NT2/D1 (cell line): ENCODE measurements at places on chromosomes 6 and 20.

- no peak for DNase-seq
Observed at GRCh38 chr20:59972037-59972801, 14.0 kb downstream of the CDH26 start.

DNA sequence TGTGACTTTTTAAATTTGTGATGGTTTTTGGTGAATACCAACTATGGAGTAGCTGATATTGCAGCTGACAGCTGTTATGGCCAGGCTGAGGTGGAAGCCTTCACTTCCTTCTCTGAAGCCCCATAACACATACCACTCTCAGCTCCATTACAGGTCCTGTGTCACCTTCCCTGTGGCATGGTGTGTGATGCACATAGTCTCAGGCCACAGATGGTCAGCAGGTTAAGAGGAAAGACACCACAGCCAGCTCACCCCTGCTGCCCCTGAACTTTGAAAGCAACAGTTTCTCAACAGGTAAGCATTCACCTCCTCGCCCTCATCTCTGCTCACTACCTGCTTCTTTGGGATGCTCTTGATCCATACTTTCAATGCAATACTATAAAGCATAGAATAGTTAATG lies 7.7 kb downstream of the TXNDC5 start:
- DNase-seq, result no peak

DNA sequence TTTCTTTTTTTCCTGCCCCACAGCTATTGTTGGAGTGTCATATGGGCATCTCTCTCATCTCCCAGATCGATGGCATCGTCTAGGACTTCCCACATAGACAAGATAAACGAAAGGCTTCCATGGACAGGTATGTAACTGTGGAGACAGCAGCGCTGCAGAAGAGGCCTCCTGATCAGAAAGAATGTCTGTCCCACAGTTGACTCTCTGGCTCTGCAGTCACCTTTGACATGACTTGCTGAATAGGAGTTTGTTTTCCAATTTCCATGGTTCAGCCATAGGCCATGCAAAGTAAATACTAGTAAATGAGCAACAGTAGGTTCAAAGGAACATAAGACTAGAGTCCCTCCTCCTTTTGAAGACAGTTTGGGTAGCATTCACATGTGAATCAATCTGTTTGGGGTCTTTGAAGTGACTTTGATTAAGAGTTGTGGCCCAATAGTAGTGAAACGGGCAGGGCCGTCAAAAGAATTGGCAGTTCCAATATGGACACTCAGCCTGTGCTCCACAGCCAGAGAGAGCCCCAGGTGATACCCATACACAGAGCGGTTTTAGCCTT lies 134.7 kb upstream of the IFNGR1 start:
- no peak for DNase-seq

DNA sequence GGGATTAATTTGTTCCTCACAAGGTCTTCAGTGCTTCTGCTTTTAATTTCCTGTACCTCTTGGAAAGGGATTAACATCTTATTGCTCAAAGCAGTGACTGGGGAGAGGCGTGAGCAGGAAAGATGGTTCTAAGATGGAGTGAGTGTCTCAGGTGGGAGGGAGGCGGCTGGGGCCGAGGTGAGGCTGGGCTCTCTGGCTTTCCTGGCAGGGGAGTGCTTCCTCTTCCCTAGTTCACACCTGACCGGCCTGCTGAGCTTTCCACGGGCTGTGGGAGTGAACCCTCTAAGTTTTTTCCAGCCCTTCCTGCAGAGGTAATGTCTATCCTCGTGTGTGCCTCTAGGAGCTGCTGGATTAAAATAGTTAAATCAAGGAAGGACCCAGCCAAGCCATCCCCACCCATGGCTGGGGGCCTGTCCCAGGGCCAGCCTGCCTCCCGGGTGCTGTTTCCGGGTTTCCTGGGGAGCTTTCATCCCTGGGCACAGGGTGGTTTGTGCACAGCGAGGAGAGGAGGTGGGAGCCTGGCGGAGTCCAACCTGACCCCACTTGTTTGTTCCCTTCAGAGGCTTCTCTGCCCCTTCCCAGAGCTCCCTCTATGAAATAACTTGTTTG lies 179.1 kb downstream of the TFAP2C start:
- no peak for DNase-seq

GRCh38 chr6:123329337-123329736 lies 307.4 kb downstream of the TRDN start:
- DNase-seq, result no peak

DNA sequence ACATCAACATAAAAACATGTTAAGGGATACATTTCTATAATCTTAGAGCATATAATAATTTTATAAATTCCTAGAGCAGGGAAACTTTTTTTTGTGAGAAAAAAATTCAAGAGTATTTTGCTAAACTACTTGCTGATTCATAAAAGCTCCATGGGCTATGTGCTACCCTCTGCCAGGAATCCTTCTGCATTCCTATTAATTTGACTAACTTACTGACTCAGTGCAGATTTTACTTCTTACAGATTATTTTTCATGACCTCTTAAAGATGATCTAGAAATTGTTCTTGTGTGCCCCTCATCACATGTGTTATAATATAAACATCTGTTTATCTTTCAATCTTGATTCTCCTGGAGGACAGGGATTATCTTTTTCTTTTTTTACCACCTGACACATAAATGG lies 5.7 kb downstream of the VTA1 start:
- DNase-seq, result no peak

DNA sequence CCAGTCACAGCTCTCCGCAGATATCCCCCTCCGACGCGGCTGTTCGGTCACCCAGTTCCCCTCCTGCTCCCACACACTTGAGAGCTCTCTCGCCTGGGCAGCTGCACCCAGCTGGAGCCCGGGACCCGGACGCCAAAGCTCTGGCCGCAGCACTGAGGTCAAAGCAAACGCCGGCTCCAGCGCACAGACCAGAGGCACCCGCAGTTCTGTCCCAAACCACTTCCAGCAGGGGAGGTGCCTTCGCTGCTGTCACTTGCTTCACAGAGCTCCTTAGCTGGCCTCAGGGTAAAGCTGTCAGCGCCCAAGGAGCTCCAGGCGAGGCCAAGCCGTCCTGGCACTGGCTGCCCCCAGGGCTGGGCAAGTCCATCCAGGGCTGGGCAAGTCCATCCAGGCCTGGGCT lies 27.9 kb downstream of the SLC2A4RG start:
- DNase-seq, result no peak

GRCh38 chr6:100719883-100720682 lies 161.0 kb downstream of the ASCC3 start:
- no peak for DNase-seq

GRCh38 chr6:118724211-118724610 lies 72.8 kb upstream of the CEP85L start:
- no peak for DNase-seq

DNA sequence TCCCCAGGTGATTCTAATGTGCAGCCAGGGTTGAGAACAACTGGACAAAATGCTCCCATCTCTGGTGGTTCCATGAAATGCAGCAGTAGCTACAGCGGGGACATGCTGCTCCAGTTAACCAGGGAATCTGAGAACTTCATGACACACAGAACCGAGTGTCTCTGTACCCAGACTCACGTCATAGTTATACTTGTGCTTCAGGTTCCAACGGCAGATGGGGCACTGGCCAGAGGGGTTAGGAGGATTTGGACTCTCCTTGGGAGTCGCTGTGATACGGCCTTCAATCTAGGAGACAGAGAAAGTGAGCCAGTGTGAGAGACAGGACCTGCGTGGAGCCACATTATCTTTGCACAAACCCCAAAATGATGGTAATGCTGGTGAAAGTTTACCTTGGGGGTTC lies 9.2 kb downstream of the MRPS18A start:
- no peak for DNase-seq

DNA sequence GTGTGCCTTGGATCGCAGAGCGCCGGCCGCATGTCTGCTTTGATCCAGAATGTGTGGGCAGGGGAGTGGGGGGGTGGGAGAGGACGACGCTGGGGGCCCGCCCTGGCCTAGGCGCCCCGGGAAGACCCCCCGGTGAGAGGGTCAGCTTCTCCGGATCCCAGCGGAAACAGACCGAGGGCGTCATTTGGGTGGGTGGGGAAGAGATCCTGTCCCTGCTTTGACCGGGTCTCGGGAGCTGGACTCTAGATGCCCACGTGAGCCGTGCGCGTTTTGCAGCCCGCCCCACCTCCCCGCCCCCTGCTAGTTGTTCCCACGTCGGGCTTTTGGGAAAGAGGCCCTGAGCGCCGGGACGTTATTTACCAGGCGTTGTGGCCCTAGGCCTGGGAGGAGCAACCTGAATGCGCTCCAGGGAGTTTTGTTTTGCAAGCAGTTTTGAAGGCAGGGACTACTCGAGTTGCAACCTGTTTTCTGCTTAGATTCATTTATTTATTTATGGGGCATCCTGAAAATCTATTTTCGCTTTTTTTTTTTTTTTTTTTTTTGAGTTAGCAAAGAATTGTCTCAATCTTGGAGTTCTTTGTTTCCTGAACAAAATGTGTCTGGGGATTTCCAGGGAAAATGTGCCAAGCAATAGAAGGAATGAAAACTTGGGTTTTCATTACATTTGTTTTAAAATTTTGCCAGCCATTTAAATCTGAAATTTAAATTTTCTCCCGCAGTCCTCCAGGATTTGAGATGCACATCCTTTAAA lies 1.6 kb downstream of the DSP start:
- no peak for DNase-seq
